ENCODE measurements at places on chromosomes 11 and 22.

DNA sequence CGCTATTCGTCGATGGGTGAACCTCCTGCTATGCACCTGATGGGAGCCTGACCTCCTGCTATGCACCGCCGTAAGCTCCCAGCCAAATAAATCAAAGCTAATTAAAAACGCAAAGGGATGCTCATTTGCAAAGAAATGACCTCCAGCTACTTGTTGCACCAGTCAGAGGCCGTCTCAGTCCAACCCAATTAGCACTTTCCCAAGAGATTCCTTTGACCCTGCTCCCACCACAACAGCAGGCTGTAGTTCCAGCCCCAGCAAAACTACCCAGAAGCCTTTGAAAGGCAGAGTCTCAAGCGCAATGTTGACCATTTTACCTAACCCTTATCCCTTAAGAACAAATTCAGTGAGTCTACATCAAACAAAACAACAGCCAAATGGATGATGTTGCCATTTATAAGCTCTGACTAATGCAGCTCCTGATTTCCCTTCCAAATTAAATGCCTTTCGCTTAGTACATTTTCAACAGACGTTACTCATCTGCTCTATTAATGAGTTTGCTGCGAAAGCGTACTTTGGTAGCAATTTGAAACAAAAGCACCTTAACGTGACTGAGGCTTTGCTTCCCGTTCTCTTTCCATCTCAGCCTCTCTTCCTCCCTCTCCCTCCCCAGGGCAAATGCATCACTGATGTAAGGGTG, 17.2 kb upstream of the BSX start:
- no peak for DNase-seq

- no peak for DNase-seq
These were observed 43.6 kb upstream of the HORMAD2 start for GRCh38 chr22:30036656-30037055.

DNA sequence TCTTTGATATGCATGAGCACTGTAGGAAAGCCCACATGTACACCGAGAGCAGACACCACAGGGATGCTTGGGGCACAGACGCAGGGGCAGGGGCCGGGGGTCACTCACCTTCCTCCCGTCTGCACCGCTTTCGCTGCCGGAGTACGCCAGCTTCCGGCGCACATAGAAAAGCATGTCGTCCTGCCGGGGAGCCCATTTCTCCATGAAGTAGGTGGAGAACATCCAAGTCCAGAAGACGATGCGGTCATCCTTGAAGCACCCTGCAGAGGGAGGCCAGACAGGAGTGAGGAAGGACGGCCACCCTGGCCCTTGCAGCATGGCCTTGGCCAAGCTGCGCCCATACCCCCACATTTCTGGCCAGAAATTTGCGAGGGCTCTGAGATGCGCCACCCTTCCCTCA, 28.8 kb downstream of the KIAA0930 start:
- DNase-seq: no peak

- no peak for DNase-seq
These were observed 17.2 kb upstream of the CD59 start for GRCh38 chr11:33753304-33753967.

DNA sequence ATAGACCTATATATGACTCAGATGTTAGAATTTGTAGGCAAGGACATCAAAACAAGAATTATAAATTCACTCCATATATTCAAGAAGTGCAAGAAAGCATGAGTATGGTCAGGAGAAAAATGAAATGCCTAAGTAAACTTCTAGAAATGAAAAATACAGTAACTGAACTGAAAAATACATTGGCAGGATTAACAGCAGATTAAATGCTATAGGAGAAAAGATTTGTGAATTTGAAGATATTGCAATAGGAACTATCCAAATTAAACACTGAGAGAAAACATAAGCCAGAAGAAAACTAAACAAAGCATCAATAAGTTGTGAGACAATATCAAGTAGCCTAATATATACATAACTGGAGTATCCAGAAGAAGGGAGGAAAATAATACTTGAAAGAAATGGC, 46.6 kb upstream of the TMEM45B start:
- no peak for DNase-seq

- no peak for DNase-seq
These were observed 758.4 kb downstream of the LRRC4C start for GRCh38 chr11:40701027-40701426.

DNA sequence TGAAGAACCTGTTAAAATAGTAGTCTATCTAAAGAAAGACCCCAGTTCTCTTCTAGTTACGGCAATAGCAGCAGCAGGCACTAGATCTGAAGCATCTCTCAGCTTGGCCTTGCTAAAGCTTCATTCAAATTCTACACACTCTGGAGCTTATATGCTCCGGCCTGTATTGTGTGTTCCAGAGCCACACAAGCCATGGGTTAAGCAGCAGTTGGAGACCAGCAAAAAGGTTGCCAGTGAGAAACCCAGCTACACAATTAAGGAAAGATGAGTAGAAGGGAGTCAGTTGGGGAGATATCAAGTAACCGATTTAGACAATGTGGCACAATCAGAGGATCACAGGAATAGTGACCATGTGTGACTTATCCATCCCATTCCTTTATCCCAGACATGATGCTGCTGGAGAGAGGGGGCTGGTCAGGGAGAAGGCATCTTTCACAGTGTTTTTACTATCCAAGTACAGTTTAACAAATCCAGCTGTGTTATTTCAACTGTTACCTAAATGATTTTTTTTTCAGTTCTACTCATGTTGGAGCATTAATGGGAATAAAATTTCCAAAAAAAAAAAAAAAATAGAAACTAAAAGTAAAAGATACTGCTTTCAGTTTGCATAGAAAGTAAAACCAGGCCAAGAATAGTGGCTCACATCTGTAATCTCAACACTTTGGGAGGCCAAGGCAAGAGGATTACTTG, 41.0 kb downstream of the PAX6 start:
- no peak for DNase-seq

Measured in stimulated activated CD4-positive, alpha-beta T cell treated with anti-CD3 and anti-CD28 coated beads, Interleukin-4, amount 100 ng/mL, for 1 hour (primary cell).